ENCODE measurements at places on chromosomes 11 and 22. TPM values are rescaled to one million over a fixed set of nuclear protein-coding genes. Genes with fewer than 3 reads are reported as not detected.

The PRPF19 gene
- 73.2 TPM for total RNA-seq

The HIC2 gene
- 6.9 TPM for total RNA-seq

The PDHX gene
- 32.6 TPM for total RNA-seq

The OR51E1 gene
- 0.39 TPM for total RNA-seq

The CBLIF gene
- not detected for total RNA-seq

The TMEM121B gene
- 0.35 TPM for total RNA-seq

The DDTL gene
- 2.2 TPM for total RNA-seq

The OR52I1 gene
- 0.45 TPM for total RNA-seq

Data from motor neuron (in vitro differentiated cells).